ENCODE measurements at places on chromosomes 5 and 9.

- DNase-seq = no peak
Measured at GRCh38 chr9:94153905-94154304, 69.6 kb downstream of the PTPDC1 start.

DNA sequence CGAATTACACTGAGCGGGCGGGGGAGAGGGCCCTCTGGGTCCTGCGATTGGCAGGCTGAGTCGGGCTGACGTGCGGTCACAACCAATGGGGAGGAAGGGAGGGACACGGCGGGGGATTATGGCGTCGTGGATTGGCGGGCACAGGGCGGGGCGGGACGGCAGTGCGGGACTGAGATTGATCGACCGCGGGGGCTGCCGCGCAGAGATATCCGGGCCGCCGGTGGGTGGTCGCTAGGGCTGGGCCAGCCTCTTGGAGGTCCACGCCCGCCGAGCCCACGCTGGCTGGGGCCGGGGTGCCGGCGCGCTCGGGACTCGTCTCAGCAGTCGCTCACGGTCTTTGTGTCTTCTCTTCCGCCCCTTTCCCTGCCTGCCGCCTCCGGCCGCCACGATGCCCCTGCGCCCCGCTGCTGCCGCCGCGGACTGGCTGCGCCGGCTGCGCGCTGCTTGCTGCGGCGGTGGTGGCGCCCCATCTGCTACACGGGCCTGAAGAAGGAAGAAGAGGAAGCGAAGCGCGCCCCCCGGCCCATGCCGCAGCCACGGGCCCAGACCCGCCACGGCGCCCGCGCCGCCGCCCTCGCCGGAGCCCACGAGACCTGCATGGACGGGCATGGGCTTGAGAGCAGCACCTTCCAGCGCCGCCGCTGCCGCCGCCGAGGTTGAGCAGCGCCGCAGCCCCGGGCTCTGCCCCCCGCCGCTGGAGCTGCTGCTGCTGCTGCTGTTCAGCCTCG is at the start of gene RGMB:
Gene RGMB, plus strand, starts transcription at position 200 of the 728 bp plus-strand sequence. Its CDS starts 408 bp downstream, at position 608.
- DNase-seq = peak; percentile 71

GRCh38 chr9:37950561-37950960 is 46.6 kb upstream of the SLC25A51 start:
- no peak for DNase-seq

GRCh38 chr5:74864823-74865222 is 1.4 kb downstream of the FAM169A start:
- no peak for DNase-seq
